Tongue (tissue), 3 donors: ENCODE measurements at places on chromosomes 2 and 18.

- DNase-seq, result no peak
These were observed 19.8 kb downstream of the POU3F3 start for GRCh38 chr2:104873689-104874054.

DNA sequence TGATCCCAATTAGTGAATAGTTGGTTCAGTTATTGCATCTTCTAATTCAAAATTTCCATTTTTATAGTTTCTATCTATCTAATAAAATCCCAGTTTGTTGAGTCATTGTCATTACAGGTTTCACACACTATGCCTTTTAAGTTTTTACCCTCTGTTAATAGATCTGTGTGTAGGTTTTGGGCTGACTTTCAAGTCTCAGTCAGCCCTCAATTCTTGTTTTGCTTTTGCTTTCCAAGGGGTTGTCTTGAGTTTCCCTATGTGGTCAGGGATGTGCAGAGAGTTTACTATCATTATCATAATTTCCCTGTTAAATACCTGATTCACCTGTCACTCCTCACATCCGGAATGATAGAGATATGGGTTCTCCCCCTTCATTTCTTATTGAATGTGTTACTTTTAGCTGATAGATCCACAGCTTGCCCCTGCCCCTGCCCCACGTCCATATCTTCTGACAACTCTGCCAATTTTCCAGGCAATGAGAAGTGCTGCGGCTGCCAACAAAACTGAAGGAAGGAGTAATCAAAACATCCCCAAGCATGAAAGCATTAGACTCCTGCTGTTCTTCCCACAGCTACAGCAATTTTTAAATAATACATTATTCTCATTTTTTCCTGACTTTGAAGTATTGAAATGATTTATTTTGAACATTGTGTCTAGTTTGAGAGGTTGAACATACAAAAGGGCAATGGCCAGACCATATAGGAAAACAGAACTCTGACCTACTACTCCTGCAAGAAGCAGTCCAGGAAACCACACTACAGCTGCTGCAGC, 1064.8 kb downstream of the SUCLG1 start:
- no peak for DNase-seq

GRCh38 chr2:101328474-101329007, 20.0 kb upstream of the RNF149 start:
- peak; percentile 31 for DNase-seq

DNA sequence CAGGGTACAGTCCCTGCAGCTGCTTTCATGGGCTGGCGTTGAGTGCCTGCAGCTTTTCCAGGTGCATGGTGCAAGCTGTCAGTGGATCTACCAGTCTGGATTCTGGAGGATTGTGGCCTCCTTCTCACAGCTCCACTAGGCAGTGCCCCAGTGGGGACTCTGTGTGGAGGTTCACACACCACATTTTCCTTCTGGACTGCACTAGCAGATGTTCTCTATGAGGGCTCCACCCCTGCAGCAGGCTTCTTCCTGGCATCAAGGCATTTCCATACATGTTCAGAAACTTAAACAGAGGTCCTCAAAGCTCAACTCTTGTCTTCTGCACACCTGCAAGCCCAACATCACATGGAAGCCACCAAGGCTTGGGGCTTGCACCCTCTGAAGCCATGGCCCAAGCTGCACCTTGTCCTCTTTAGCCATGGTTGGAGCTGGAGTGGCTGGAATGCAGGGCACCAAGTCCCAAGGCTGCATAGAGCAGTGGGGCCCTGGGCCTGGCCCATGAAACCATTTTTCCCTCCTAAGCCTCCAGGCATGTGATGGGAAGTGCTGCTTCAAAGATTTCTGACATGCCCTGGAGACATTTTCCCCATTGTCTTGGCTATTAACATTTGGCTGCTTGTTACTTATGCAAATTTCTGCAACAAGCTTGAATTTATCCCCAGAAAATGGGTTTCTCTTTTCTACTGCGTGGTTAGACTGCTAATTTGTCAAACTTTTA, 250.2 kb upstream of the COPS8 start:
- DNase-seq, result no peak

DNA sequence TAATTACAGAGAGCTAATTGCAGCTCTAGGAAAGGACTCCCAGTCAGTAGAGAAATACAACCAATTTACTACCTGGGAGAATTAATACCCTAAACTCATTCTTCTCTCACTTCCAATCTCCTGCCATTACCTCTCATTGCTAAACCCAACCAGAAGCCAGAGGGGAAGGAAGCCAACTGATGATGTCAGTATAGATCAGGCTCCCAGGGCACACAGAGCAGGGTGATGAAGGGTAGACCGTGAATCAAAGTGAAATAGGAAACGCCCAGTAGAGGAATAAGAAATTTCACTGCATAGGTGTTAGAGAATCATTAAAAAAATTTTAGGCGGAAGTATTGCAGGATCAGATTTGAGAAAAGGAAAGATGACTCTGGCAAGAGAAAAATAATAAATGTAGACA, 456.8 kb upstream of the NXPH2 start:
- no peak for DNase-seq

GRCh38 chr18:45463451-45463850, 151.8 kb upstream of the SLC14A2 start:
- DNase-seq, result no peak

DNA sequence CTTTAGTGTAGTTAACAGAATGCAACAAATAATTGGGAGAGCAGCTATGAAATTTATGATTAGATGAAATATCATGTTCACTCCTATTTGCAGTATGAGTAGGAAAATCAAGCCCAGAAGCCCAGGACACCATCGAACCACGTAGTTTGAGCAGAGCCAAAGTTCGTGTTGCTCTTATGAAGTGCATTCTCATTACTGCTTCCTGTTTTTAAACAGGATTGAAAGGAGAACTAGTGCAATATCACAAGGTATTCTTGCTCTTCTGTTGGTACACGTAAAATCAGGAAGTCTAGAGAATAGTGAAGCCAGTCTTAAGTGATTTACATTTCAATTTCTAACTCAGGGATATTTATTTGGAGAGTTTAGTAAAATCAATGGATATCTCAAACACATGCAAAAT, 21.1 kb downstream of the ARHGAP15 start:
- no peak for DNase-seq

DNA sequence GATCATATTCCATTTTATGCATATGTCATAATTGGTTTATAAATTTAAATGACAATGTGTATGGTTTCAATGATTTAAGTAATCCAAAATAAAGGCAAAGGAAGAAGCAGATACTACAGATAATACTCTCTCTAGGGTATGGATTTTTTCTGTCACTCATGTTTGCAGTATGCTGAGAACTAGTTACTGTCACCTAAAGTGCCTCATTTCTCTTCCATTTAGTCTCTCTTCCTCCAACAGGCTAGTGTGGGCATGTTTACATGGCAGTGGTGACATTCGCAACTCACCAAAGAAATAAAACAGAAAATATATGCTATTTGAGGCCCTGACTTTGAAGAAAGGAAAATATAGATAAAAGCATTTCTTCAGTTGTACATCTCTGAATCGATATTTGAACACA, 1460.4 kb upstream of the ZEB2 start:
- DNase-seq, result no peak

- DNase-seq, result peak; percentile 54
These were observed 70.3 kb downstream of the HAUS1 start for GRCh38 chr18:46174342-46175041.

DNA sequence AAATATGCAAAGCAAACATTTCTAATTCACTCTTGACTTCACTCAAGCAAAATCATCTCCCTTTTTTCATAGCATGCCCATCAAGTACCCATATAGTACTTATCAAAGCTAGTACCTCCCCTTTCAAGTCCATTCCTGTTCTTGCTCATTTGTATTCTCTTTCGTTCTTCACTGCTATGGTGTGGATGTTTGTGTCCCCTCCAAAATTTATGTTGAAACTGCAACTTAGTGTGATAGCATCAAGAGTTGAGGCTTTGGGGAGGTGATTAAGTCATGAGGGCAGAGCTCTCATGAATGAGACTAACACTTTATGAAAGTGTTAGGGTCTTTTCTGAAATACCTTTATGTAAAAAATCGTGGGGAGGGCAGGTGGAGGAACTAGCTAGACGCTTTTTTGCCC, 52.9 kb downstream of the RNU4ATAC start:
- DNase-seq, result no peak

- no peak for DNase-seq
These were observed 25.3 kb downstream of the CROCC2 start for GRCh38 chr2:240931319-240931949.

DNA sequence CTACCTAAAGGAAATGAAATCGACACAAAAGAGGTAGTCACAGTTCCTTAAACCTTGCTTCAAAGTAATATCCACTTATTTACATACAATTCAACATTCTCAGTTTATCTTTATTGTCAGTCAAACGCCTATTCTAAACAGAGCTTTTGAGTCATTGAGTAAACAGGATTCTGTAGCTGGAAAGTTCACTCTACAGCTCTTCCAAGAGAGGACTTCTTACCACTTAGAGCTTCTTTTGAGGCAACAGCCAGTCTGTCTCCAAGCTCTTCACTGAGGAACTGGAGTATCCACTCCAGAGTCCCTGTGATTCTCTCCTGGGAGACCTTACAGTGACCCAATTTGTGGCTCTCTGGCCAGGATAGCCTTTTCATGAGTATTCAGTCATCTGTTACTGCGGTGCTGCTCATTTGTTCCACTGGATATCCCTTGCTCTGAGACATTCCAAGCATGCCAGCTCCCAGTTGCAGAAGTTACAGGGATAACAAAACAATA, 210.9 kb upstream of the OSR1 start:
- DNase-seq, result no peak
